ENCODE measurements at places on chromosomes 4 and X. TPM values are rescaled to one million over a fixed set of nuclear protein-coding genes. Genes with fewer than 3 reads are reported as not detected.
A peak's percentile ranks its signal among the peaks of the same experiment; 100 is the strongest.

SCD5 gene
- 17.2 TPM for total RNA-seq

NDUFC1 gene
- 25.1 TPM for total RNA-seq

DNA sequence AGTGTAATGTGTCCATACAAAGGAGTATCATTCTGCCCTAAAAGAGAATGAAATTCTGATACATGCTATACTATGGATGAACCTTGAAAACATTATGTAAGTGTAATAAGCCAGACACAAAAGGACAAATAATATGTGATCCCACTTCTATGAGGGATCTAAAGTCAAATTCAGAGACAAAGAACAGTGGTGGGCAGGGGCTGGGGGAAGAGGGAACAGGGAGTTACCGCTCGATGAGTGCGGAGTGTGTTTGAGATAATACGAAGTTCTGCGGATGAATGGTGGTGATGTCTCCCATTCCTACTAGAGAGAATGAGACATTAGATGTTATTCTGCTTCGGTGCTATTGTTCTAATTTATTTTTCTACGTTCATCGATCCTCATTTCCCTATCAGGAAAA lies 46.1 kb upstream of the TLR2 start:
- DNase-seq, result no peak
- no peaks in the 10 kb centered on the region for H3K27me3 ChIP-seq
- no peak overlapping the region for H3K4me3 ChIP-seq
- H3K27ac ChIP-seq, result no peak overlapping the region
- H3K36me3 ChIP-seq, result peaks cover 12% of the 10 kb centered on the region

- H3K4me1 ChIP-seq, result peaks cover 3% of the 10 kb centered on the region
- peak; percentile 21 for DNase-seq
- H3K36me3 ChIP-seq, result no peaks in the 10 kb centered on the region
- H3K27ac ChIP-seq, result no peak overlapping the region
- no peak overlapping the region for H3K4me3 ChIP-seq
Observed at GRCh38 chr4:42420140-42420539, 22.9 kb downstream of the SHISA3 start.

- no peaks in the 10 kb centered on the region for H3K36me3 ChIP-seq
- H3K27me3 ChIP-seq, result no peaks in the 10 kb centered on the region
- peak; percentile 51 for DNase-seq
- no peak overlapping the region for H3K4me3 ChIP-seq
- H3K27ac ChIP-seq, result no peak overlapping the region
Observed at GRCh38 chrX:14064626-14065432, 35.1 kb upstream of the GEMIN8 start.

DNA sequence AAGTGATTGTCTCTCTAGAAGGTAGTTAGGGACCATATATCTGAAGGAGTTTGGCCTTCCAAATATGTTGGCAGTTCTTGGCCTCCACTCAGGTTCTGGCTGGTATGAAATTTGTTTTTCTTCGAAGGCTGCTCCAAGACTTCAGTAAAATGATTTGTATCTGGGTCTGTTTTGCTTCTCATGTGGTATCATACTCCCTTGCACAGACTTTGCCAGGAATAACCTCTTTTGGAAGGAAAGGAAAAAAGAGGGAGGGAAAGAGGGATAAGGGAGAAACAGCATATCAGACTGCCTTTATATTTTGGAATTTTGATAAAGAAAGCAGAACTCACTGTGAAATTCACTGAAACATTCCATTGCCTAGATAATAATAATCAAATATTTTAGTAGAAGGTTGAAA lies 242.1 kb upstream of the HHIP start:
- H3K4me1 ChIP-seq, result no peaks in the 10 kb centered on the region
- DNase-seq, result no peak
- no peaks in the 10 kb centered on the region for H3K36me3 ChIP-seq
- no peaks in the 10 kb centered on the region for H3K27me3 ChIP-seq
- no peak overlapping the region for H3K4me3 ChIP-seq
- no peak overlapping the region for H3K27ac ChIP-seq
